ENCODE measurements at places on chromosomes 2 and 18.

GRCh38 chr18:22363867-22364463 lies 53.8 kb downstream of the CTAGE1 start:
- DNase-seq = no peak

DNA sequence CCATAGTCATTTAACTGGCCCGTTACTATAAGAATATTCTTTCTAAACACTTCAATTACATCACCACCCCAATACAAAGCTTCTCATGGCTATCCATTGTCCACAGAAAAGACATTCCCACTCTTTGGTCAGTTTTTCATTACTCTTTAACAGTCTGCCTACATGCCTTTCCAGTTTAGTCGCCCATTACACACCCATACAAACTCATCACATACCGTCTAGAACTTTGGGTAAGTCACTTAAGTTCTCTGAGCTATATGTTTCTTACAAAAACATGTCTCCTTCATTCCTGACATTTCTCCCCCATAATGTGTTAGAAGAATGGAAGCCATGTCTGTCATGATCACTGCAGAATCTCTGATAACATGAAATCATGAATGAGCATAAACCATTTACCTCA lies 108.2 kb upstream of the STK17B start:
- no peak for DNase-seq

GRCh38 chr2:39660612-39661236 lies 5.0 kb upstream of the TMEM178A start:
- DNase-seq = no peak

DNA sequence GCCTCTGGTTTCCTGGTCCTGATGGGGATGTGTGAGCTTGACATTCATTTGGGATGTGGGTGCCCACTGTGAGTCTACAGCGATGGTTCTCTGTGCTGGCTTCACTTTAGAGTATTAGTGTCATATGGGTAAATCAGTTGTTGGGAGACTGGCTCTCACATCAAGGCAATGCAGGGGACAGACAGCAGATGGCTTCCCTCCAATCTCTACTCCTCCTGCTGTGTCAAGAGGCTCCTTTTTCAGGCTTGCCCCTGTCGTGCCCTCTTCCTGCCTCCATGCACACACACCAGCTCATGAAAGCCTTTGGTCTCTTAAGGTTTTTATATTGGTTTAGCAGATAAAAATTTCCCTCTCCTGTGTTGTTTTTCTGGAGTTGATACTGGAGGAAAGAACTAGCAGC lies 315.6 kb downstream of the RDH14 start:
- DNase-seq = no peak

DNA sequence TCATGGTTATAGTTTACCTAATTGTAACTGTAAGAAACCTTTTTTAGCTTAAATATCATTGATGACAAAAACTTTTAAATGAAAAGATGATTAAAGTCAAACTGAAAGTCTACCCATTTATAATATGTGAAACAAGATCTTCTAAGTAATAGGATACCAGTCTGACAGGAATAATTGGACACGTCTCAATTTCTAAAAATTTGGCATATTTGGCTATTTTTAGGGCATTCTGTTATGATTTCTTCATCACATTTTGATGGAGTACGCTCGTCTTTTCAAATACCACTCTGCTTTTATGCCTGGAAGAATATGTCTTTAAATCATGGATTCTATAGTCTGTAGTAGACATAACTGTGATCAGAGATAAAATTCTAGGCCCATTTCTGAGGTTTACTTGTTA lies 1.3 kb downstream of the R3HDM1 start:
- DNase-seq = no peak

- DNase-seq = no peak
Measured at GRCh38 chr2:141362311-141362710, 768.5 kb downstream of the LRP1B start.

DNA sequence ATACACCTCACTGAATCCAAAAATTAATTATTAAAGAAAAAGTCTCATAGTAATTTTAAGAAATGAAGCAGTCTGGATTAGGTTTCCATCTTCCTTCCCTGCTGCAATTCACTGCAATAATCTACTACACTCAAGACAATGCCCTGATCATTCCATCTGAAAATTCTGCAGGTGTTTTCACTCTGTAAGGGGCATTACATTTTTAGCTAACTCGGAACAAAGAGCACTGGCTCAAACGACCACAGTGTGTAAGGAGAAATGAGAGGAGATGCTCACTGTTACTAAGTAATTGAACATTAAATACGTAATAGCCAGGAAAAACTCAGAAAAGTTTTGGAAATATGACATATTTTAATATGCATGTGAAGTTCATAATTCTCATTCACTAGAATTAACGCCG lies 1.3 kb downstream of the B4GALT6 start:
- no peak for DNase-seq

DNA sequence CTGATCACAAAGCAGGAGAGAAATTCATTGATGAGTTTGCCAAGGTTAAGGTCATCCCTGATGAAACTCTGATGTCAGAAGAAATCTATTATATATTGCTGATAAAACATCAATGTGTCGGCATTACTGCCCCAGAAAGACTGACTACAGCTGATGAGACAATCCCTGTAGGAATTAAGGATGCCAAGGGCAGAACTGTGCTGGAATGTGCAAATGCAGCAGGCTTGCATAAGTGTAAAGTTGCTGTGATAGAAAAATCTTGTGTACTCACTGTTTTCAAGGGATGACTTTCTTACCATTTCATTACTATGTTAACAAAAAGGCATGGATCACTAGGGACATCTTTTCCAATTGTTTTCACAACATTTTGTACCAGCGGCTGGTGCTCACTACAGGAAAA lies 19.7 kb upstream of the MARCO start:
- DNase-seq = no peak

Data from left forelimb (tissue), 1 donor.